Tracheal epithelial cell (primary cell): ENCODE measurements at places on chromosomes 11 and 22. TPM values are rescaled to one million over a fixed set of nuclear protein-coding genes. Genes with fewer than 3 reads are reported as not detected.

The SEC14L6 gene
- 6.7 TPM in 1 of 2 replicates, not detected in the other for total RNA-seq

The RCE1 gene
- 28.1 and 34.9 TPM in 2 replicates for total RNA-seq

The OR8A1 gene
- not detected in 2 replicates for total RNA-seq

The F2 gene
- total RNA-seq = under 0.01 TPM in 1 of 2 replicates, not detected in the other

The PKNOX2 gene
- not detected in 2 replicates for total RNA-seq

The SWAP70 gene
- total RNA-seq = 20.0 and 27.2 TPM in 2 replicates

The OR10A5 gene
- total RNA-seq = not detected in 2 replicates

The YAP1 gene
- 143 and 191 TPM in 2 replicates for total RNA-seq

The TSSK2 gene
- total RNA-seq = not detected in 2 replicates

The LAYN gene
- 10.4 and 64.1 TPM in 2 replicates for total RNA-seq

The HOATZ gene
- not detected in 2 replicates for total RNA-seq
